ENCODE measurements at places on chromosomes 3 and 15.
A peak's percentile ranks its signal among the peaks of the same experiment; 100 is the strongest.

DNA sequence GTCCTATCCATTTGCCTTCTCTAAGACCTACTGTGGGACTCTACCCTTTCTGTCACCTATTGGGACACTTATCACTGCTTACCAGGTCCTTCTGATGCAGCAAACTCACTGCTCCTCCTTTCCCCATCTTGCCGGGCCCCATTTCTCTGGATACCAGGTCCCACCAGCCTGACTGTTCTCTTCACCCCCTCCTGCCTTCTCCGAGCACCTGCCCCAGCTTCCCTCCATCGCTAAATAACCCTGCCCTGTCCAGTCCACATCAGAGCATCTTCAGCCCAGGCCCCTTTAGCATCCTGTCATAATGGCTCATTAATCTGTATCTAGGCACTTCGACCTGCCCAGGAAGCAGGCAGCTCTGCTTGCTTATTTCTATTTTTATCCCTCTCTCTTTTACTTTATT lies 74.7 kb downstream of the CRYGS start:
- DNase-seq = no peak

DNA sequence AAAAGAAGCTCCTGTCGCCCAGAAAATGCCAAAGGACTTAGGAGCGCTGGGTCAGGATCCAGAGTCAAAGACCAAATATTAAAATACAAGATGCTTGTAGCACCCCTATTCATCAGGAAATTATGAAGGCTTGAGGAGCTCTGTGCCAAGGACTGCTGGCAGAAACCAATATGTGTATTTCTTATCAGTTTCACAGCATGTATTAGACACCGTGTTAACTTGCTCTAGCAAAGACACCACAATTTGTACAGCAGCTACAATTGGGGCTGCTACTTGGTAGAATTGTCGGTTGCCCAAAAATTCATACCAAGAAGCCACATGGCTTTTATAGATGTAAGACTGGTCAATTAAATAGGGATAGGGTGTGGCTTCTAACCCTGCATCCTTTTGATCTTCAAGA lies 128.8 kb downstream of the CD47 start:
- no peak for DNase-seq

- DNase-seq = peak; percentile 44
Observed at GRCh38 chr3:79086514-79086913, 681.3 kb downstream of the ROBO1 start.

- DNase-seq = no peak
Observed at GRCh38 chr3:80663426-80663825, 895.6 kb upstream of the ROBO1 start.

DNA sequence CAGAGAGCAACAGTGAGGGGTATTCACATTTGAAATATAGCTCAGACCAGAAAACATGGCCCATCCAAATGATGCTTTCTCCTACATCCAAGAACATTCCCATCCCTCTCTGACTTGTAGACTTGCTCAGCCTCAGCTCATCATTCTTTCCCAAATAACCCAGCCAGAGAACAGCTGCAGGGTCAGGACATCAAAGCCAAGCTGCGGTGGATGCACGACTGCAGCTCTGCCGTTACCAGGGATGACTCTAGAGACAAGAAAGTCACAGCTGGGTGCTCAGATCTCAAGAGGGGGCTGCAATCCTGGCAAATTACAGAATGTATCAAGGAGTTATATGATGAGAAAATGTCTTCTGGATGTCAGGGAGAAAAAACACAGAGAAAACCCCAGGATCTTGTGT lies 944.3 kb downstream of the NTRK3 start:
- no peak for DNase-seq

GRCh38 chr3:125386811-125387210 lies 11.7 kb upstream of the ZNF148 start:
- no peak for DNase-seq

DNA sequence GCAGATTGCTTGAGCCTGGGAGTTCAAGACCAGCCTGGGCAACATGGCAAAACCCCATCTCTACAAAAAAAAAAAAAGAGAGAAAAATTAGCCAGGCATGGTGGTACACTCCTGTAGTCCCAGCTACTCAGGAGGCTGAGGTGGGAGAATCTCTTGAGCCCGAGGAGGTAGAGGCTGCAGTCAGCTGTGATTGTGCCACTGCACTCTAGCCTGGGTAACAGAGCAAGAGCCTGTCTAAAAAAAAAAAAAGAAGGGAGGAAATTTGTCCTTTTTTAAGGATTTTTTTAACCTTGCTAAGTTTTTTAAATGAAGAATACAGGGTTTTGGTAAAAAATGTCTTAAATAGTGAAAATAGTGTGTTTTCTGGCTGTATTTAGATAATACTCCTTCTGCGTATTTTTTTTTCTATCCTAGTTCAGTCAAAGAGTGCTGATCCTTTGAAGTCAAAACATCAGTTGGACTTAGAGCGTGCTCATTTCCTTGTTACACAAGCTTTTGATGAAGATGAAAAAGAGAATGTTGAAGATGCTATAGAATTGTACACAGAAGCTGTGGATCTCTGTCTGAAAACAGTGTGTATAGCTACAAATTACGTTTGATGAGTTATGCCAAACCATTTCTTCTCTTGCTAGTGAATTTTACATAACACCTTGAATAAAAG lies 11.1 kb downstream of the CAPN7 start:
- DNase-seq = peak; percentile 23

GRCh38 chr3:126477061-126477380 lies 1.3 kb upstream of the ZXDC start:
- DNase-seq = no peak

DNA sequence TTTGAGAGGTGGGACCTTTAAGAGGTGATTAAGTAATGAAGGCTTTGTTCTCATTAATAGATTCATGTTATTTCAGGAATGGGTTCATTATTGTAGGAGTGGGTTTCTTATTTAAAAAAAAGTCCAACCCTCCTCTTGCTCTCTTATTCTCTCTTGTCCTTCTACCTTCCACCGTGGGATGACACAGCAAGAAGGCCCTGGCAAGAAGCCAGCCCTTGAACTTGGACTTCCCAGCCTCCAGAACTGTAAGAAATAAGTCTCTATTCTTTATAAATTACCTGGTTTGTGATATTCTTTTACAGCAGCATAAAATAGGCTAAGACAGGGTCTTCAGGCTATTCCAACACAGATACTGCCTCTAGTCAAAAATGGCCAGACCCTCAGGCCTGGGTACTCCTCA lies 62.2 kb downstream of the MYLK start:
- DNase-seq = no peak

DNA sequence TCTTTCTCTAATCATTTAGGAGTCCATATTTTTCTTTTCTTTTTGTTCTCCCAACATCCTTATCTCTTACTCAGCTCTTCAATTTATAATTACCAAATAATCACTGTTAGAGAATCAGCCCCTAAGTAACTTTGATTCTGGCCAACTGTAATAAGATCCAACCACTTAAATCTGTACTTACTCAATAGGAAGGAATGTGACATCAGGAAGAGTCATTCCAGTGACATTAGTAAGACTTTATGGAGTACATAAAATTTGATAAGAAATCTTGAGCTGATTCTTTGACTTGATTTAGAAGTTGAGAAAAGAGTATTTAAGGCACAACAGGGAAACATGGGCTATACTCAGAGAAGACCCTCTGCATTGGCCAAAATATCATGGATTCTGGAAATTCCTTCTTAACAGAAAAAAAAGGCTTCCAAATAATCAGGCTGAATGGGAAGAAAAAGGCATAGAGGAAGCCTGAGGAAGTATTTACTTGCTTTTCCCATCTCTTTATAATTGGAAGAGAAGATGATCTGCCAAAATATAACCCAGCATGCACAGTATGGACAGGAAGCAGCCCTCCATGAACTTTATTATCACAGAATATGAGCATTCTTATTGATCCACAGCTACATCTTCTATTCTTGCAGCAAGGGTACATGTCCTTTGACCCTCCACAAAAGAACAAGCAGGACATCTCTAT lies 289.7 kb upstream of the TPRG1 start:
- DNase-seq = no peak

DNA sequence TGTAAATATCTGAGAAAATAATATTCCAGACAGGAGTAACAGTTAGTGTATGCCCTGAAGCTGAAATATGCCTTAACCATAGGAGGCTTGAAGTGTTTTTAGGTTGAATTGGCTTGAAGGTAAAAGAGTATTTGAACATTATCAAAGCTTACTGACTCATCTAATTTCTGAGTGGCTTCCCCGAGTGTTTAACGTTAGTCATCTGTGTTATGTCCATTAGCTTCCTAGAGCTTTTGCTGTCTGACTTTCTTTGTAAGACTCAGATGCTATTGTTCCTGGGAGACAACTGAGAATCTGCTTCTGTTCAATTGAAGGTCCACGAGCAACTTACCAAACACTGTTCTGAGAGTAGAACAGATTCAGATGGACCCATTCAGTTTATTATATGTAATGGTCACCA lies 656.8 kb upstream of the NECTIN3 start:
- DNase-seq = no peak

DNA sequence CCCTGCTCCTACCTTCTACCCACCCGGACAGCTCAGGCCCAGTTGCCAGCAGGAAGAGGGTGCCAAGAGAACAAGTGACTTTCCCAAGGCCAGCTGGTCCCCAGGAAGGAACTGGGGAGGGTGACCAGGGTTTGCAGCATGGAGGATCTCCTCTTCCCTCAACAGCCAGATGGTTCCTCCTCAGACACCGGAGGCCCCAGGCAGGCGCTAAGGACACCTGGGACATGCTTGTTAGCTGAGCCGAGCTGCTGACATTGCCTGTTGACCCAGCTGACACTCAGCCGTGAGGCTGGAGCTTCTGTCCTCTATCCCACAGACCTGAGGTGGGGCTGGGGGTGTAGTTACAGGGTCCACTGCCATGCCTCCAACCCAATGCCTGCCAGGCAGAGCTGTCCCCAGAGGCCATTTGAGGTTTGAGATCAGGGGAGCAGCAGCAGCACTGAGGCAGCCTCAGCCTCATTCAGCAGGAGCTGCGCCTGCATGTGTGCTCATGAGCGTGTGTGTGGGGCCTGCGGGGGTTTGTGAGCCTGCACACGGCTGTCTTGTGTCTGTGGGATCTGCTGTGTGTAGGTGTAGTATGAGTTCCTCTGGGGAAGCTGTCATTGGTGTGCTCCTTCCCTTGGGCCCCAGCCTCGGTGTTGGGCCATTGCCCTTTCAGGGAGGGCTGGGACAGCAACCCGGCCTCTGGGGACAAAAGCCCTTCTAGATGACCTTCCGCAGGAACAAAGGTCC lies 7.1 kb downstream of the CPLX3 start:
- no peak for DNase-seq

- DNase-seq = peak; percentile 42
Observed at GRCh38 chr3:73086071-73086494, 24.6 kb downstream of the EBLN2 start.

GRCh38 chr3:50190936-50191660 lies at the start of gene GNAT1:
GNAT1 (plus strand) TSS chr3:50191610; CDS start chr3:50191726, 116 bp downstream.
- peak; percentile 19 for DNase-seq

DNA sequence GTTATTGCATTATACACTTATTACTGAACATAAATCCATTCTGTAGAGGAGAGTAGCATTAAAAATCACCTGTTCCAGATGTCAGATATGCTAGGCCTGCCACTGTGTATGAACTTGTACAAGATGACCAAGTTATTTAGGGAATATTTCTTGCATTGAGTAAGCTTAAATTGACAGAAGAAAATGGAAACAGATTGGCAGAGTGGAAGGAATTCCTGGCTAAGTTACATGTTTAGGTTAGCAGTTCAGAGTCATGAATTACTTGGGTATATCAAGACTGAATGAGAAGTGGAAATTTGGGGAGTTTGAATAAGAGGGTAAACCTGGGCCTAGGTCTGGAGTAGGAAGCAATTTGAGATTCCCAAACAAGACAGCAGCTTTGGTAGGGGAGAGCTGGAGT lies 44.6 kb downstream of the ARHGAP31 start:
- no peak for DNase-seq

DNA sequence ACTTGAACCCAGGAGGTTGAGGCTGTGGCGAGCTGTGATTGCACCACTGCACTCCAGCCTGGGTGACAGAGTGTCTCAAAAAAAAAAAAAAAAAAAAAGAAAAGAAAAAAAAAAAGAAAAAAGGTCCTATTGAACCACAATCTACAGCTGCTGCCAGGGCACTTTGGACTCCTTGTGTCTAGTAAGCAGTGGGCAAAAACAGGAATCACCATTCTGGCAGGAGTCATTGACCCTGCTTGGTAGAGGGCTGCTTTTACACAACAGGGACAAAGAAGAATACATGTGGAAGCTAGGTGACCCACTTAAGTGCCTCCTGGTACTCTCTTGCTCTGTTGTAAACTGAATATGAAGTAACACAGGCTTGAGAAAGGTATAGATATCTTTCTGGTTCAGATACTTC lies 14.6 kb upstream of the PCCB start:
- DNase-seq = no peak

DNA sequence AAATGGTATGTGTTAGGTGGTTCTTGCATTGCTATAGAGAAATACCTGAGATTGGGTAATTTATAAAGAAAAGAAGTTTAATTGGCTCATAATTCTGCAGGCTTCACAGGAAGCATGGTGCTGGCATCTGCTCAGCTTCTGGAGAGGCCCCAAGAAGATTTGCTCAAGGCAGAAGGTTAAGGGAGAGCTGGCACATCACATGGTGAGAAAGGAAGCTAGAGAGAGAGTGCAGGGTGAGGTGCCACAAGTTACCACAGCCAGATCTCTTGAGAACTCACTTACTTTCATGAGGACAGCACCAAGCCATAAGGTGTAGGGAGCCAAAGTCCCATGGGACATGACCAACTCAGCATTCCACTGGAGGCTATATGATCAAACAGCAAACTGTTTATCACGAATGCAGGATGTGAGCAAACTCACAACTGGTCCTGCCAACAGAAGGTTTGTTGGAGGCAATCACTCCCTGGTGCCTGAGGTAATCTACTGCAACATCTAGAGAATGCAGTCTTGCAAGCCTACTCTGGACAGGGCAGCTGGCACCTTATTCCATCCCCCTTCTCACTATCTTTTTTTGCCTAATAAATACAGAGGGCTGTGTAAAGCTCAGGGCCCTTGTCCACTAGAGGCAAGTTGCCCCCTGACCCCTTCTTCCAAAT lies 28.1 kb upstream of the CCR2 start:
- no peak for DNase-seq

GRCh38 chr3:4476496-4476895 lies 9.4 kb upstream of the SUMF1 start:
- no peak for DNase-seq

DNA sequence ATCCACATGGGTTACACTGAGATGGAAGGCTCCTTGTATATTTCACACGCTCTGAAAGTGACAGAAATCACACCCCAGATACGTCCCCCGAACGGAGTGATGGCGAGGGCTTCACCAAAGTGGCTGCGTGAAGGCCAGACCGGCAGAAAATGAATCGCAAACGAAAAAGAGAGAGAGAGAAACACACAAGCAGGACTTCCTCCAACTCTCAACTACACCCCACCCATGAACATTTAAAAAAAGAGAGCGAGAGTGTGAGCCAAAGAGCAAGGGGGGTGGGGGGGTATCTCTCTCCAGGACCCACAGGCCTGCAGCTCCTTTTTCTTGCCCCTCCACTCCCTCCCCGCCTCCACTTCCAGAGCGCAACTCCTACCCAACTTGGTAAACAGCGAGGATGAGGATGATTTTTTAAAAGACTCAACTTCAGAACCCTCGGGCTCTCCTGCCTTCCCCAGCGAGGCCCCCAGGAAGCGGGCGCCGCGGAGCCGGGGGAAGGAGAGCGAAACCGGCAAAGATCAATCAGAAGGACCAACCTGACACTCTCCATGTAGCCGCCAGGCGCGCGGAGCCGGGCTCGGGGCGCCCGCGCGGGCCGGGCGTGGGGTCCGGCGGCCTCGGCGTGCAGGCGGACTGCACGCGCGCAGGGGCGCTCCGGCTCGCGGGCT lies 519.1 kb downstream of the FOXP1 start:
- DNase-seq = peak; percentile 57
